Left ventricle myocardium inferior (tissue), 1 donor: ENCODE measurements at places on chromosomes 3 and 15.
A peak's percentile ranks its signal among the peaks of the same experiment; 100 is the strongest.

DNA sequence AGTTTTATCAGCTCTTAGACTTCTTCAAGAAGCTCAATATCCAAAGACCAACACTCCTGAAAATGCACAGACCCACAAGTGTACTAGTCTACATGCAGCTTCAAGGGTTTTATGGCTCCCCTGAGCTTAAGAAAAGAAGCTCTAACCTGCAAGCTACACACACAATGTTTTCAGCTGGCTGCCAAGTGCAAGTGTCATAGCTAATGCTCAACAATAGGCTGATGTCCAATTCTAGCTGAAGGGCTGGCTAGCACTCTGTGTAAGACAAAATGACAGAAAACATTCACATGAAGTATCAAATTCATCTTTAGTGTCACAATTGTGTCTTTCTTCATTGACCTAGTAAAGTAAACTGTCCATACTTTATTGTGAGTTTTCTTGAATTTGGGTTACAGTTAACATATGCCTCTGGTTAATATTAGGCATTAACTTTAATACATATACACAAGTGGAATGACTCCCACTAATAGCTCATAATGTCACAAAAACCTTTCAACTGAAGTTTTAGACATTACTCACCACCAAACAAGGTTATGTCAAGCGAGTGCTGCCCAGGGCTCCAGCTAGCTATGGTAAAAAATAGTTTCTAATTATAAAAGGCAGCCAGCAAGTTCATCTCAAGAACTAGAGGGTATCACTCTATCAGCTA is 15.1 kb downstream of the ABI3BP start:
- no peak for DNase-seq

DNA sequence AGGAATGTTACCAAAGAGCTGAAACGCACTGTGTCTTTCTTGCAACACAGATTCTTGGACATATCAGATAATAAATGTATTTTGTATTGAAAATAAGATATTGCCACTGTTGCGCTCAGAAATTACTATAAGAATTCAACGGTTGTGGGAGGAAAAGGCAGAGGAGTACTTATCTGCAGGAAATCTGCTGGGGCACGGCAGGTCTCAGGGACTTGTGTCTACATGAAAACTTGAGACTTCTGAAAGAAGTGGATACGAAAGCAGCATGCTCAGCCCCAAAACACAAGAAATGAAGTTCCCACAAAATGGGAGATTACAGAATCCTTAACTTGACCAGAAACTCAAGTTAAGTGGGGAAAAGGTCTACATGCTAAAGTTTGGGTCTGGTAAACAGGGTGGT is 86.5 kb downstream of the IGSF11 start:
- DNase-seq = no peak

DNA sequence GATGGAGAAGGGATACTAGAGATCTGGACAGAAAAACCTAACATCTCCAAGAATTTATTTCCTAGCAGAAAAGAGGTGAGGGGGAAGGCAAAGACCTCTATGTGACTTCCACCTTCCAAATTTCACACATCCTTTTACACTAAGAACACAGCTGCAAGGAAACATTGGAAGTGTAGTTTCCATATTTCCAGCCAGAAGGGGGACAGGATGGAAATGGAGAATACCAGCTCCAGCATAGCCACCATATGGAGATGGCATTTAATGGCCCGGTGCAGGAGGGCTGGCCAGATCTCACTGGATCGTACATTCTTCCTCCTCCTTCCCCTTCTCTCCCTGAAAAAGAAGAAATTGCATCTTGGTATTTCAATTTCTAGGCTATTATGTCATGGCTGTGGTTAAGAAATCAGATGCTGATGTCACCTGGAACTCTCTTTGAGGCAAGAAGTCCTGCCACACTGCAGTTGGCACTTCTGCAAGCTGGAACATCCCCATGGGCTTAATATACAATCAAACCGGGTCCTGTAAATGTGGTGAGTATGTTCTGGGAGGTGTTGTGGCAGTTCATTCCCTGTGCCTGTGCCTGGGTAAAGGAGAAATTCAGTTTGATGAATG is 36.9 kb upstream of the TF start:
- no peak for DNase-seq

DNA sequence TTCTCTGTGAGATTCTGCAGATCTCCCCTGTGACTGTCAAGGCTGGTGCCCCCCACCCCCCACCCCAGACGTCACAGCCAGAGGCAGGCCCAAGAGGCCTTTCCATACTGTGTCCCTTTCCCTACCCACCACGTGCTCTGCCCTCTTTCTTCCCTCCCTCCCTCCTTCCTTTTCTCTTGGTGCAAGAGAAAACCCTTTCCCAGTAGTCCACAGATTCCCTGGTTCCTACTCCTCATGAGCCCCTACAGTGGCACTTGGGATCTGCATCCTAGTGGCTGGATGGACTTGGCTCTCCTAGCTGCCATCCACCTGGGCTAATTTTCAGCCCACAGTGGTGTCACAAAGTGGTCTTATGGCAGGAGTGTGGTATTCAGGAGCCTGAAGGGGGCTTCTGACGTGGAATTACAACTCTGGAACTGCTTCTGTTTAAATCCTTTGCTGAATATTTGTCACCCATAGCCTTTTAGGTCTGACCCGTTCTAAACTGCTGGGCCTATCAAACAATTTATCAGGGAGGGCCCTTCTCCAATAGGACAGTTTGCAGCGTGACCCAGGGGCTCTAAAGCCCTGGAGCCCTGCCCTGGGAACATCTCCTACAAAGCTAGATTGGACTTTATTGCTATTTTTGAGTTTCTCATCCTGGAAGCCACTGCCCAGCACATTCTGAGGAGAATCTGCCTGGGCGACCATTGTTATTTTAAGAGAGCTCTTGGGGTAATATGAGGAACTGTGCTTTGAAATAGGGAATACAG is 35.3 kb downstream of the KLF13 start:
- DNase-seq = peak; percentile 25

DNA sequence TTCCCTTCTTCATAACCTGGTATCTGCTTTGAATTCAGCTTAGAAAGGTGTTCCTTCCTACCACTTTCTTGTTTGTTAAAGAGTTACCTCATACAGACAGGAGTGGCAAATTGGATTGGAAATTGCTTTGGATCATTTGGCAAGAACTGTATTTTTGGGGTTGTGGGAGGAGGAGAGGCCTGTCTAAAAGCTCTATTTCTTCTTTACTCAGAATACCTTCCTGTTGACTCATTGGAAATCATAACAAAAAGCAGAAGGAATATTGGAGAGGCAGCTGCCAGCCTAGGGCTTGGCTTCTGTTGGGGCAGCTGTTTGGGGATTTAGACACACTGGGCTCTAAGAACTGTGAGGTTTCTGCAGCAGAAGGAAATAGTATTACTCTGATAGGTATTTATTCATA is 14.2 kb downstream of the IQGAP1 start:
- no peak for DNase-seq

- no peak for DNase-seq
These were observed 177.3 kb upstream of the GOLIM4 start for GRCh38 chr3:168273036-168273435.
